Thymus (tissue), 14 donors: ENCODE measurements at places on chromosomes 3 and 15. TPM values are rescaled to one million over a fixed set of nuclear protein-coding genes. Genes with fewer than 3 reads are reported as not detected.

Gene PLA2G4E
- 0.05 TPM for total RNA-seq

Gene TRIM42
- not detected for total RNA-seq

Gene ZNF660
- total RNA-seq: 3.1 TPM

Gene GP5
- total RNA-seq: 0.14 TPM

Gene C3orf20
- not detected for total RNA-seq

Gene LRRC2
- 2.5 TPM for total RNA-seq

Gene KIF15
- 43.4 TPM for total RNA-seq

Gene CCR4
- total RNA-seq: 32.8 TPM

Gene EXD1
- 0.09 TPM for total RNA-seq

Gene SOX14
- total RNA-seq: 0.09 TPM

Gene SAMMSON
- under 0.01 TPM for total RNA-seq

Gene DCBLD2
- total RNA-seq: 9.9 TPM

Gene HES1
- 19.7 TPM for total RNA-seq

Gene GOLGA8R
- total RNA-seq: 0.80 TPM

Gene LRRC3B
- total RNA-seq: 0.57 TPM

Gene ERC2
- 0.28 TPM for total RNA-seq
